Stimulated activated CD4-positive, alpha-beta T cell treated with anti-CD3 and anti-CD28 coated beads, Interleukin-15, amount 100 ng/mL, for 1 hour (primary cell): ENCODE measurements at places on chromosomes 7 and 10.

- no peak for DNase-seq
Measured at GRCh38 chr7:150781103-150781502, 19.1 kb downstream of the TMEM176B start.

GRCh38 chr7:116595063-116595462 lies 70.2 kb downstream of the CAV1 start:
- DNase-seq, result no peak

DNA sequence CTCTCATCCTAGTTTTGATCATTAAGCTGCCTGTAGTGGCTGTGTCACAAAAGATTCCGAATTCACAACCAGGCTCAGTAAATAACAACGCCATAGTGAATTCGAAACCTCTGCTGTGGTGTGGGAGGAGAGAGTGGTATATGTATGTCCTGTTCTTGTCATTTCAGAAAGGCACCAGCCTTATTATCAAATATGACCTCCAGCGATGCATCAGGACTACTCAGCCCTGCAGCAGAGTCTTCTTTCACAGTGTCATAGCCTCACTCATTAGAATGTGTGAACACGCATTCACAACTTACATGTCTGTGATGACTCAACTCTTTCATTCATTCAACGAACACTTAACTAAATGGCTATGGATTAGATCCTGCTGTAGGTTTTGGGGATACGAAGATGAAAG lies 15.3 kb downstream of the AOC1 start:
- DNase-seq, result no peak

DNA sequence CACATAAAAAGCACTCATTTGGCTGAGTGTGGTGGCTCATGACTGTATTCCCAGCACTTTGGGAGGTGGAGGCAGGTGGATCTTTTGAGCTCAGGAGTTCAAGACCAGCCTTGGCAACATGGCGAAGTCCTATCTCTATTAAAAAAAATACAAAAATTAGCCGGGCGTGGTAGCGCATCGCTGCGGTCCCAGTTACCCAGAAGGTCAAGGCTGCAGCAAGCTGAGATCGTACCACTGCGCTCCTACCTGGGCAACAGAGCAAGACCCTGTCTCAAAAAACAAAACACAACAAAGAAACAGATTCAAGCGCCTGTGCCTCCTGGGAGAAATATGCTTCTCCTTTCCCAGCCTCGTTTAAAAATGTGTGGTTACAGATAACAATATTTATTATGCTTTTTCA lies 2.2 kb upstream of the ABCF2 start:
- DNase-seq, result no peak

DNA sequence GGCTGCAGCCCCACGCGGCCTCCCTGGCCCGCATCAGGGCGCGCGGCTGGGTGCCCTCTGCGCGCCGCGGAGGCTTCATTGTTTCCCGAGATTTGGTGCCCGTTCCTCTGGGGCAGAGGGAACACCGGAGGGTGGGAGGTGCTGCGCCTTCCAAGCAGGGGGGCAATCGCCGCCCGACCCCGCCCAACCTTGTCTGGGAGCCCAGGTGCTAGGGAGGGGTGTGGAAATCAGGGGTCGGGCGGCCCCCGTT lies 1.0 kb upstream of the NRP1 start:
- DNase-seq, result no peak

DNA sequence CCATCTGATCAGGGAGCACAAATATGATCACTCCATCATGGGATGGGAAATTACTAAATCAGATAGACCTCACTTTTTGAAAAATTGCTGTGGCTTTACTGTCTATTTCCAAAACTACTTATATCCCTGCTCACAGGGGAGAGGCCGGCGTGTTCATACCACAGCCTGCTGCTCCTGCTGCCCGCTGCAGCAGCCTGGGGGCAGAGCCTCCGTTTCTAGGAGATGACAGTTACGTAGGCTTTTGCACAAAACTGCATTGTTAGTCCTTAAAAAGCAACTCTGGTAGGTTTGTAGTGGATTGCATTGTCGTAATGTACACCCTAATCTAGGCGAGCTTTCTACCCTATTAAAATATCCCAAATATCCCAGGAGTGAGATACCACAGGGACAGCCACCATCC lies 203.7 kb downstream of the EBF3 start:
- DNase-seq, result no peak

- no peak for DNase-seq
Measured at GRCh38 chr10:43121444-43121843, 16.8 kb upstream of the CSGALNACT2 start.

DNA sequence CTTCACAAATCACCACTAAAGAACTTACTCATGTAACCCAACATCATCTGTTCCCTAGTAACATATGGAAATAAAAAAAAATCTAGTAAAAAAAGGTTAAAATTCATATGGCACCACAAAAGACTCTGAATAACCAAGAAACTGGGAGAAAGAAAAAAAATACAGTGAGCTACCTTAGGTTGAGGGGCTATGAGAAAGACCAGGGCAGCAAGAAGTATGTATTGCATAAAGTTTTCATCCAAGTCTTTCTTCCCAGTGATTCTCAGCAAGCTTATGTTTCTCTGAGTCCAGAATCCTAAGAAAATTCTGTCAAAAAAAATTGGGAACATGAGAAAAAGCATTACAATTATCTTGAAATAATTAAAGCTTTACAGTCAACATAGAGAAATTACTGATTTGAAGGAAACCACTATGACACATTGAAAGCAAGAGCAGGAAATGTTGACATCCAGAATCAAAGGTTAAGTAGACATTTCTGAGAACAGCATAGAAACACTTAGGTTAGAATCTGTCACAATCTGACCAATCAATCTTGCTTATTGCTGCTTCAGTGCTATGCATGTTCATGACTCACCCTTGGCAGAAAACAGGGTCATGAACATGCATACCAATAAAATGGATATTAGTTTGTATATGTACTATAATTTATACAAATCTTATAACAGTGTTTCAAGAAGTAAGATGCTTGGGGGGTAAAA lies 494.0 kb upstream of the POT1 start:
- DNase-seq, result no peak

GRCh38 chr10:84818961-84819360 lies 490.6 kb downstream of the CCSER2 start:
- DNase-seq, result no peak

GRCh38 chr7:5691606-5692005 lies 89.9 kb downstream of the RNF216 start:
- DNase-seq, result no peak

- no peak for DNase-seq
Measured at GRCh38 chr10:58574058-58574457, 61.4 kb downstream of the BICC1 start.

GRCh38 chr7:131933751-131934289 lies 377.4 kb upstream of the PODXL start:
- no peak for DNase-seq

- no peak for DNase-seq
Measured at GRCh38 chr7:85070967-85071628, 115.8 kb downstream of the SEMA3D start.
